ENCODE measurements at places on chromosomes 3 and 15.

DNA sequence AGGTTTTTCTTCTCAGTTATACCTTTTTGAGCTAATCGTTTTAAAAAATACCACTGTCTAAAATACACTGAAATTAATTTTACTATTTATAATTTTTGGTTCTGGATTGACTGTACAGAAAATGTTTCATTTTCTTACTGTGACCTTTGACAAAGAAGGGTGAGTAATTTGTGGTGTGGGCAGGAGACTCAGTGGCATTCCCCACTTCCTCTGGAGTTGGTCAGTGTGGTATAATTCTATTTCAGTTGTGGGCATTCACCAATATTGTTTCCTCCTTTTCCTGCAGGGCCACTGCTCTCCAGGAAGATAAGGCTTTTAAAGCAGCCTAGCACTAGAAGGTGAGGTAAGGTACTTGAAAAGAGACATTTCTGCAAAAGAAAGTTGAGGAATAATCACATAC is 6.5 kb downstream of the DAG1 start:
- no peak for DNase-seq

GRCh38 chr15:86316726-86317383 is 237.2 kb downstream of the AGBL1 start:
- no peak for DNase-seq

- no peak for DNase-seq
Measured at GRCh38 chr3:82462977-82463376, 701.5 kb upstream of the GBE1 start.

DNA sequence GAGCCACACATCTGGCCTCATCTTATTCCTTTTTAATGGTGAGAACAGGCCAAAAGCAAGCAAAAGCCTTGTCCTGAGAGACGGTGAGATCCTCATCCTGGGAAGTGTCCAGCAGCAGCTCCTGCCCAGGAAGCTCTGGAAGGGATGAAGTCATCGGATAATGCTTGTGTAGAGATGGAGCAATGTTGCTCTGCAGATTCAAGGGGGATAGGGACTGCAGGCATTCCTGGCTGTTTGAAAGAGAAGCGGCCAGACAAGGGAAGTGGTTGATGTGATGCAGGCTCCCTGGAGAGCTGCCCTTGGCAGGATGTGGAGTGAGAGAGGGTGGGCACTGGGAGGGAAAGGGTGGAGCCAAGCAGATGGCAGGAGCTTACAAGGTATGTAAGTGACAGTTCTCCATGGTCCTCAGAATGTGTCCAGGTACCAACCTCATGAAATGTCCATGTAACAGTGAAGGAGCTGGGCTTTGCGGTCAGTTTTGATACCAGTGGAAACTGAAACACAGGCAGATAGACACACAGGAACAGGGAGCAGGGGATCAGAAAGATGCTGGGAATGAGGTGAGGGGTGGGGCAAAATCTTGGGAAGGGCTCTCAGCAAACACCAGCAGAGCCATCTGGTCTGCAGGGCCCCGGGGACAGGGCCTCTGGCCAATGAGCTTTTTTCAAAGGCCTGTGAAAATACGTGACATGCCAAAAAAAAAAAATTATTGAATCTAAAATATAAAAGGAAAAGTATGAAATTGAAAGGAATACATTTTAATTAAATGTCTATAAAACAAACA is 32.2 kb upstream of the LACTB start:
- DNase-seq = no peak
